GM13977 (cell line): ENCODE measurements at places on chromosomes 13 and 19.
A peak's percentile ranks its signal among the peaks of the same experiment; 100 is the strongest.

- DNase-seq: peak; percentile 66
Observed at GRCh38 chr19:54660964-54661363, 1.8 kb upstream of the LILRB4 start.

GRCh38 chr19:44807162-44807561 is 1.7 kb upstream of the BCAM start:
- peak; percentile 22 for DNase-seq

DNA sequence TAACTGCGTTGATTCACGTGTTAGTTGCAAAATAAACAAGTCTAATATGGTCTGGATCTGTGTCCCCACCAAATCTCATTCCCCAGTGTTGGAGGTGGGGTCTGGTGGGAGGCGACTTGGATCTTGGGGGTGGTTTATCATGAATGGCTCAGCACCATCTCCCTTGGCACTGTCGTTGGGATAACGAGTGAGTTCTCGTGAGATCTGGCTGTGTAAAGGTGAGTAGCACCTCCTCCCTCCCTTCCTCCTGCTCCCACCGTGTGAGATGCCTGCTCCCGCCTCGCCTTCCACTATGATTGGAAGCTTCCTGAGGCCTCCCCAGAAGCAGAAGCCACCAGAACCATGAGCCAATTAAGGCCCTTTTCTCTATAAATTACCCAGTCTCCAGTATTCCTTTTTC is 4.8 kb downstream of the PEAK3 start:
- DNase-seq: no peak

GRCh38 chr19:53182202-53182601 is 11.0 kb downstream of the ZNF665 start:
- no peak for DNase-seq

DNA sequence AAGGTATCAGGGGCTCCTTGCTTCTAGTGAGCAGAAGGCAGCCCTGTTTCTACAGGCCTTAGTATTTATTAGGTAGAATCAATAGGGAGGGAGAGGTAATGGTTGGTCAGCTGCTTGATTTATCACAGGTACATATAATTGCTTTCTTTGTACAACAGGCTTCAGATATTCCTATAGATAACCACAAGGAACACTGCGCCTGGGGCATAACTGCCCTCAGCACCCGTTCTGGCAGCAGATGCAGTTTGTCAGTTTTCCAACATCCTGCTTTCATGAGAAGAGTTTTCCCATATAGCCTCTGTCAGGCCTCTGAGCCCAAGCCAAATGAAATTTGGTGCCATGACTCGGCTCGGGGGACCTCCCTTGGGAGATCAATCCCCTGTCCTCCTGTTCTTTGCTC is 12.4 kb upstream of the ZNF486 start:
- no peak for DNase-seq

DNA sequence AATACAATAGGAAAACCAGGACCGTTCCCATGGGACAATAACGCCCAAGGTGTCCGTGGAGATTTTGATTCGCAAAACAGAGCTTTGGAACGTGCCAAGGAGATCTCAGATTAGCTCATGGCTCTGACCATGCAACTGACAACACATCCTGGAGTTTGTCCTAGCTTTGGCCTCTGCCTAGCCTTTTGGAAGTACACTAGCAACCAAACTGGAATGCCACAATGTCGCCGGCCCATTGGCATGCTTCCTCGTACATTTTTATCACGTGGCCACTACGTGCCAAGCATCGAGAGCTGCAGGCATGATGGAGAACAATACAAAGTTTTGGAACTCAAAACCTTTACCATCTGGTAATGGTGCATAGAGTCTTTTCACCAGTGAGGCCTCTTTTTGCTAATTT is 256.5 kb downstream of the DCLK1 start:
- no peak for DNase-seq

DNA sequence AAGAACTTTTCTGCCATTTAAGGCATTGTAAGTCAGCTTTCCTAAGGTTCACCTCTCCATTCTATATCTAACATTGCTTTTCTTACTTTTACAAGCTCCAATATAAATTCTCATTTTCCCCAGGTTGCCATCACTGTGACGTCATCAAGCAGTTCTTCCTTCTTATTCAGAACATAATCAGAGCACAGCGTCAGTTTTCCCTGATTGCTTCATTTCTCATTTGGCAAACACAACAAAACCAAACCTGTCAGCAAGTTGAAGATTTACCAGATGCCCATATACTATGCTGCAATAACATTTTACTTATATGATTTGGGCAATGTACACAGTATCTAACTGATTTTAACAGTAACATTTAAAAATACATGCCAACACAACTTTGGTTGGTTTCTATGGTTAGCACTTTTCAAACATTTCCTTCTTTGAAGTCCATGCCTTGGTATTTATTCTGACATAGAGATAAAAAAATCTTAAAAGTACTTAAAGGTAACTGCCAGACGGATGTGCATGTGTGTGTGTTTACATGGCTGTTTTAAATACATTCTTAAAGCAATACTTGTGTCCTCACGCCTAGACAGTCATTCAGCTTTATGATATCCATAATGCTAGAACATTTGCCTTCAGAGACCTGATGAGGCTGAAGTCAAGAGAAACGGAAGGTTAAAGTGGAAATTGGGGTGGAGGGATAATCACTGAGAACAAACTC is 264.0 kb downstream of the KLF12 start:
- no peak for DNase-seq

- DNase-seq: no peak
Observed at GRCh38 chr19:17997969-17998826, 9.8 kb upstream of the ARRDC2 start.

DNA sequence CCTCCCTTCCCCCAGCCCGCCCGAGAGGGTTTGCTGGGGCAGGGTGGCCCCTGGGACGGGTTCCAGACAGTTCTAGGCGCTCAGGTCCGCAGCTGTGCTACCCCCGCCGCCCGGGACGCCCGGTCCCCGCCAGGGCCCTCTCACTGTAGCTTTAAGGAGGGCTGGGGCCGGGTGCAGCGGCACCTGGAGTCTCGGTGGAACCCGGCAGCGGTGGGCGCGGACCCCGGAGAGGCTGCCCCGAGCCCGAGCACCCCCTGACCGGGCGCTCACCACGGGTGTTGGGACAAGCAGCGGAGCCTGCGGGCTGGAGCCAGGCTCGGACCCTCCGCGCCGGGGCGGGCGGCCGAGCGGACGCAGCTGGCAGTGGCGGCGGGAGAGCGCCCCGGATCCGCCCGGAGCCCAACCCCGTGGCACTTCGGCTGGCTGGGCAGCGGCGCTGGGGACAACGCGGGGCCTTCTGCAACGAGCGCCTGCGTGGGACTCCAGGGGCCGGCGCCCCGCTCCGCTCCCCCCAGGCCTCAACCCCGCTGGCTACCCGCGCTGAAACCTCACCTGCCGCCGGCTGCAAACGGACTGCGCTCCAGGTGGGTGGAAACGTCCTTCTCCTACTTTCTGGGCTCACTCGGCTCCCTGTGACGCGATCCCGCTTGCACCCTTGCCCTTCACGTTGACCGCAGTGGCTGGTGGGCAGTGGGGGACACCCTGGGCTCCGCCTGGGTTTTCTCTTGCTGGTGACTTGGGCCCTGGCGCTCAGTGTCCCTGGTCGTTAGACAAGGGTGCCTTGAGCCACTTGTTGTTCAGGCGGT is 81.1 kb downstream of the ZNF429 start:
- no peak for DNase-seq

DNA sequence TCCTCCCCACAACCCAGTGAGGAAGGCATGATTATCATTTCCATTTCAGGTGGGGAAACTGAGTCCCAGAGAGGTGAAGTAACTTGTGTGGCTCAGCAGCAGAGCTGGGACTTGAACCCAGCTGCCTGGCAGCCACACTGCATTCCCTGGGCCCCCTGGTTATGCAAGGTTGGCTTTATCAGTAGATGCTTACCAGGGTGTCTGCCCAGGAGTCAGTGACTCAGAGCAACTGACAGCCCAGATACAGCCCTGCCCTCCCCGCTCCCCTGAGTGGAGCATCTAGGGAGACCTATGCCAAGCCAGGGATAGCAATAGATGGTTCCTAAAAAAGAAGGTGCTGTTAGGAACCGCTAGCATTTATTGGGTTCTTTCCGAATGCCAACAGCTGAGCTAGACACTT is 5.9 kb downstream of the IGLON5 start:
- no peak for DNase-seq

- no peak for DNase-seq
Observed at GRCh38 chr13:22486490-22486889, 694.3 kb upstream of the SGCG start.

GRCh38 chr13:95862408-95862807 is 185.5 kb downstream of the DNAJC3 start:
- DNase-seq: no peak

- no peak for DNase-seq
Observed at GRCh38 chr13:41502031-41502430, 44.7 kb downstream of the RGCC start.

DNA sequence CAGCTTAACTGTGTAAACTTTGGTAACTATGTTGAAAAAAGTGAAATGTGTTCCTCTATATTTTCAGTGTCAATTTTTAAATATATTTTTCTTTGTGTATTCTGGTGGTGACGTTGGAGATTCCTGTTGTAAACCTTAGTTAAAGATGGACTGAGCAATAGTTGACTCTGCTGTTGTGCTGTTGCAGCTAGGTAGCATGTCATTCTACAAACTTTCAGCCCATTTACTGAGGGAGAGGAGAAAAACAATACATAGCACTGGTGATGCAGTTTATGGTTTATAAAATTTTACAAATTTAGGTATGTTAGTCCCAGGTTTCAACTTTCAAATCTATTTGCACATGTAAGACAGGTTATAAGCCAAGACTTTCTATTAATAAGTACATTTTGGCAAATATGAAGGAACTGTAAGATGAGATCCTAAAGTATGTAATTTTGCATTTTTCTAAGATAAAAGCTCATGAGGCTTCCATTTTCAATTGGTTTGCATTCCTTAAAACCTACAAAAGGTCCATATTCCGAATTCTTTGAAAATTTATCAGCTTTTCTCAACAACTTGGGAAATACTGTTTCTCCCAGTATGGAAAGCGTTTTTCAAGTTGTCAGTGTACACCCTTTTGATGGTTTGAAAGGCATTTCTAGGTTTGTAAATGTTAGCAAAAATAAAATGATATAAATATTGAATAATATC is 1.5 kb downstream of the NDFIP2 start:
- DNase-seq: no peak

DNA sequence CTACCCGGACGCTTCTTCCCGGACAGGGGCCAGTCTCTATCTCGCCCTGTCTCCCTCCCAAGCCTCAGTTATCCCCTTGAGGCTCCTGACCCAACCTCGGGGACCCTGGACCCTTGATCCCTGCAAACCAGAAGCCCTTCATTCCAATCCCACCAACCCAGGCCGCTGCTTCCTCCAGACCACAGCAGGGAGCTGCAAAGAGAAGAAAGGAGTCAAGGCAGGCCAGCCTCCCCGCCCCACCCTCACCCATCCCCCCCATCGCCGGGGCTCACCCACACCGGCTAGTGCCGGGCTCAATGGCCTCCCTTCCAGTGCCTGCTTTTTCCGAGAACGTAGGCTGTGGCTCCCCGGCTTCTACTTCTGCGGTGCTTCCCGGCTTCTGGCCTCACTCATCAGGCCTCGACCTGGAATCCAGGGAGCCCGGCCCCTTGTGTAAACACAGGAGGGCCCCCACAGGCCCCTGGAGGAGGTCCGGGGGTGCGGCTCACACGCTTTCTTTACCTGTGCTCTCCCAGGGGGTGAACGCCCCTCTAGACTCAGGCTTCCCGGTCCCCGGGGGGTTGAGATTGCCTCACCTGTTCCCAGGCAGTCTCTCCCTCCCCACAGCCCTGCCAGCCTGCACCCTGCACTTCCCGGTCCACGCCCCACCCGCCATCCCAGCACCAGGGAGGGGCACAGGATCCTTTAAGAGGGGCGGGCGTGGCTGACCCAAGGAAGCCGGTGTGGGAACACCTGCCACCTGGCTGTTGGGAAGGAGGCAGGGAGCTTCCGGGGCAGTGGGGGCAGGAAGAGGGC is at the start of gene FAM83E:
Gene FAM83E, minus strand, starts transcription at position 641 of the 795 bp plus-strand sequence. CDS start 1,704 bp downstream, outside the sequence.
- DNase-seq: no peak

GRCh38 chr13:46304546-46304945 is 82.5 kb downstream of the RUBCNL start:
- no peak for DNase-seq

DNA sequence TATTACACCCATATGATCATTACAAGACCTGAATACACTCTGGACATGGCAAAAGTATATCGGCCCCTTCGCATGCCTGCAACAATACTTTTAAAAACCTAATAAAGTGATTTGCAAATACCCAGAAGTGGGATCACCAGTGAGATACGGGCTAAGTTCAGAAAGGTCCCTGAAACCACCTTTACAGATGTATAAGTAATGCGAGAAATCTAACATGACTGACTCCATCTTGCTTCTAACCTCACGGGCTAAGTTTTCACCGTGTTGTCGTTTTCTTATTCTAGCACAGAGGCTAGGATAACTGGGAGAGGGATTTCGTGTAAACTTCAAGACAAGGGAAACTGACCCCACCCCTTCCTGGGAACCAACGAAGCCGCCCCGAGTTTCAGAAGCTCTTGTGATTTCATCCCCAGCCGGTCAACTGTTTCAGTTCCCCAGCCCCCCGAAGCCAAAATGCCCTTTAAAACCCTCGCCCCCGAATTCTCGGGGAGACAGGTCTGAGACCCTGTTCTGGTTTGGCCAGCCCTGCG is 703 bp downstream of the NEK3 start:
- peak; percentile 16 for DNase-seq
